ENCODE measurements at places on chromosomes 7 and 10.

DNA sequence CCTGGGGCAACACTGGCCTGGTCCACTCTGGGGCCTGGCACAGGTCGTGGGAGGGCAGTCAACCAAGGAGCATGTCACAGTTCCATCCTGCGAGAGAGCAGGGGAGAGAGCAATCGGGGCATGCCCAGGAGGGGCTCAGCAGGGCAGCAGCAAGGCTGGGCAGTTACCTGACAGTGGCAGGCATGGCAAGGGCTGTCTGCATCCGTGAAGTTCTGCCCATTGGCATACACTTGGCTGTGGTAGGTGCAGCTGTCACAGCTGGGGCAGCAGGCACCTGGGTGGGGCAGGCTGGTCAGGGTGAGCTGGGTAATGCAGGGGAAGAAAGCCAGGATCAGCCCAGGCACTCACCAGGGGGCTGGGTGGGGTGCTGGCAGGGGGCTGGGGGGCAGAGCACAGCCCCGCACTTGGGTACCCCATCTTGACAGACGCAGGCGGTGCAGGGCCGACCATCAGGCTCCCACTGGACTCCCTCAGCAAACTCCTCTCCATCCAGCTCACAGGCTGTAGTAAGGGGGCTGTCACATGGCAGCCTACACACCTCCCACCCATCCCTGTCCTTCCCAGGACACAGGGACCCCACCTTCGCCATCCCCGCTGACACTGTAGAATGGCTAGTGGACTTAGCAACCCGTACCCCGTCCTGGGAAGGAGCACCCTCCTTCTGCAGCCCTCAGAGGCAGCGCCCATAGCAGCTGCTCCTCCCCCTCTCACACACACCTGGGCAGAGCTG lies 17.8 kb downstream of the KCP start:
- DNase-seq, result no peak

DNA sequence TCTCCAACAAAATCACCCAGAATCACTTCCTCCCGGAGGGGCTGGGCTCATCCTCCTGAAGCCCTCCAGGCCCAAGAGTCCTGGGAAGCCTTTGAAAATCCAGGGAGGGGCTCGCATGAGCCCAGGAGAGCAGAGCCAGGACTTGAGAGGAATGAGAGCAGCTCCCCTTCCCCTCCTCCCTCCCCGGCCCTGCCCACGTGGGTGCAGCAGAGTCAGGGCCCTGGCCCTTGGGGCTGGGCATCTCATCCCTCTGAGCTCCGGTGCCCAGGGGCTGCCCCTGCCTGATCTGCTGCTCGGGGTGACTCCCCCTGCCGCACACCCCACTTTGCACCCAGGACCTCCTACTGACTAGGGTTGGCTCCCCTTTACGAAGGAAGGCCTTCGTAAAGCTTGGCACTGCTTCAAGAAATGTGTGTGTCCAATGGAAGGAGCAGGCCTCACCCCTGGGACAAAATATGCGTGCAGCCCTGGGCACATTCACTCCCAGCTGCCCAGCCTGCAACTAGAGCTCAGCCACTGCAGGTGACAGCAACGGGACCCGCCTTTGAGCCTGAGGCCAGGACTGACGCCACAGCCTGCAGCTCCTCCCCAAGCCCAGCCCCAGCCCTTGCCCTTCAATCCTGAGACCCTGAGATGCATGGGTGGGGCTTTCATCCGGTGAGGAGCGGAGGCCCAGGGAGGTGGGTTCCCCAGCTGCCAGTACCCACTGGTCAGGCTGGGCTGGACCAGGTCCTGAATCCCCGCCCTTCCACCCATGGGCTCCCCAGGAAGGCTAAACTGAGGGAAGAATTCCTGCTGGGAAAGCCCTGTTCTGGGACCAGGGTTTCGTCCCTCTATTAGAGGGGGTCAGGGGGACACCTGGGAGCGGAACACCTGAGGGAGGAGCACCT lies 21.8 kb downstream of the PWWP2B start:
- no peak for DNase-seq

GRCh38 chr7:20798694-20799121 lies 12.0 kb upstream of the SP8 start:
- no peak for DNase-seq

DNA sequence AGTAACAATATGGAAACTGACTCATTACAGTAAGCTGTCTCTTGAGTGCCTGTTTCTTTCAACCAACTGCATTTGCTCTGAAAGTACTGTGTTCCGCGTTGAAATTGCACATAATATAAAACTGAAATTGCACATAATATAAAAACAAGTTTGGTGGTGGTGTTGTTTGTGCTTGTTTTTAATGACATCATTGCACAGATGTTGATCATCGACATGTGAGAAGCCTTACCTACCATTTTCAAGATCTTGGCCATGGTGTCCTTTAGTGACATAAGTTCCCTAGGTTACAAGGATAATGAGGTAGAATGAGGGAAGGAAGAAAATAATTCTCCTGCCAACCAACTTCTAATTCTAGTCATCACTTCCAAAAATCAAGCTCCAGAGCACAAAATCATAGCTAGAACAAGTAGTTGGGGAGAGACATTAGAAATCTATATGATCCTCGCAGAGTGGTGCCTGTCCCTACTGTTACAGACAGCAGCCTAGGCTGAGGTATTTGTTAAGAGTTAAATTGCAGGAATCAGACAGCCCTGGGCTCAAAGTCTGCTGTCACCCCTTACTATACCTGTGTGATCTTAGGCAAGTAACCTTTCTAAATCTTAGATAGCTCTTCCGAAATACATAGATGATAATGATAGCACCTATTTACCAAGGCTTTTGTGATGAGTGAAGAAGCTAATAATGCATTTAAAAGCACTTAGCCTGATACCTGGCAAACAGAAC lies 29.3 kb downstream of the DOCK4 start:
- DNase-seq, result no peak

DNA sequence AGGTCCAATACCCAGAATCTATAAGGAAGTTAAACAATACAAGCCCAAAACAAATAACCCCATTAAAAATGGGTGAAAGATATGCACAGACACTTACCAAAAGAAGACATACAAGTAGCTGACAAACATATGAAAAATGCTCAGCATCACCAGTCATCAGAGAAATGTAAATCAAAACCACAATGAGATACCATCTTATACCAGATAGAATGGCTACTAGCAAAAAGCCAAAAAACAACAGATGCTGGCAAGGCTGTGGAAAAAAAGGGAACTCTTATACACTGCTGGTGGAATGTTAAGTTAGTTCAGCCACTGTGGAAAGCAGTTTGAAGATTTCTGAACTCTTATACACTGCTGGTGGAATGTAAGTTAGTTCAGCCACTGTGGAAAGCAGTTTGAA lies 331.1 kb downstream of the KIF20B start:
- no peak for DNase-seq
